Suppressor macrophage treated with lipopolysaccharide for 1 hour (primary cell): ENCODE measurements at places on chromosomes 7 and 10.

DNA sequence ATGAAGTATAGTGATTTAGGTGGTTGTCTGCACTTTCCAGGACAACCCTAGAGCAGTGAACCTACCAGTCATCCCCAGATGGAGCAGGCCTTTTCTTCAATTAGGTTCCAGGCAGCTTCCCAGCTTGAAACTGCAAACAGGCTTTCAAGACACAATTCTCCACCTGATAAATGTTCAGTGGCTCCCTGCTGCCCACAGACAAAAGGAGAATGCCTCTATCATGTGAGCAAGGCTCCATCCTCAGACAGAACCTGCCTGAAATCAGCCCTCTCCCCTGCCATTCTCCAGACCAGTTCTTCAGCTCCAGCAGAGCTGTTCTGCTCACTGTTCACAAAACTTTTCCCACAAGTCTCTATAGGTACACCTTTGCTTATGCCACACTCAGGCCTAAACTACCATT, 22.1 kb downstream of the RELN start:
- DNase-seq, result no peak

- DNase-seq, result no peak
Observed at GRCh38 chr7:85512790-85513189, 325.9 kb upstream of the SEMA3D start.

DNA sequence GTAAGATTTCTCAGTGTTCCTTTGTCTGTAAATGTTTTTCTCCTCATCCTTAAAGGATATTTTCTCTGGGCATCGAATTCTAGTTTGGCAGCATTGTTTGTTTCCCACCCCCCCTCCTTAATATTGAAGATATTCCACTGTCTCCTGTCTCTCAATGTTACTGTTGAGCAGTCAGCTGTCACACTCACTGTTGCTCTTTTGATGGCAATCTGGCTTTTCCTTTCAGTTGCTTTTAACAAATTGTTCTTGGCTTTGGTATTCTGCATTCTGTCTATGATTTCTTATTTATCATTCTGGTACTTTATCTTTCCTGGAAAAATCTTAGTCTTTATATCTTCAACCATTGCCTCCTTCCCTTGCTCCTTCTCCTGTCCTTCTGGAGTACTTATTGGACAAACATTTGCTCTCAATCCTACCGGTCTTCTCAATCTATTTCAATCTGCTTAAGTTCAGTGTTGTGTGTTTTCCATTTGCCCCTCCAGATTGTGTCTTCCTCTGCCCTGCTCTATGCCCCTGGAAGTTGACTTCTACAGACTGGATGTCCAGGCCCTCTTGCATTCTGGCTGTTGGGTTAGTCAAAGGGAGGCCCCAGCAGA, 9.3 kb upstream of the GTPBP4 start:
- no peak for DNase-seq

- no peak for DNase-seq
Observed at GRCh38 chr7:44439926-44440325, 50.5 kb downstream of the NUDCD3 start.

DNA sequence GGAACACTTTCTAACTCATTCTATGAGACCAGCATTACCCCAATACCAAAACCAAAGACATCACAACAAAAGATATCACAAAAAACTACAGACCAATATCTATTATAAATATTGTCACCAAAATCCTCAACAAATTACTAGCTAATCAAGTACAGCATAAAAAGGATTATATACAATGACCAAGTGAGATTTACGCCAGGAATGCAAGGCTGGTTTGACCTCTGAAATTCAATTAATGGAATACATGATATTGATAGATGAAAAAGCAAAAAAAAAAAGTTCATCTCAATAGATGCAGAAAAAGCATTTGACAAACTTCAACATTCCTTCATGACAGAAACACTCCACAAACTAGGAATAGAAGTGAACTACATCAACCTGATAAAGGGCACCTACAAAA, 175.3 kb downstream of the LCOR start:
- no peak for DNase-seq

- DNase-seq, result peak; percentile 87
Observed at GRCh38 chr7:28389504-28390395, 22.6 kb upstream of the CREB5 start.

- no peak for DNase-seq
Observed at GRCh38 chr7:155864991-155865690, 52.9 kb upstream of the SHH start.

GRCh38 chr7:131196803-131197202, 130.9 kb upstream of the MKLN1 start:
- no peak for DNase-seq

DNA sequence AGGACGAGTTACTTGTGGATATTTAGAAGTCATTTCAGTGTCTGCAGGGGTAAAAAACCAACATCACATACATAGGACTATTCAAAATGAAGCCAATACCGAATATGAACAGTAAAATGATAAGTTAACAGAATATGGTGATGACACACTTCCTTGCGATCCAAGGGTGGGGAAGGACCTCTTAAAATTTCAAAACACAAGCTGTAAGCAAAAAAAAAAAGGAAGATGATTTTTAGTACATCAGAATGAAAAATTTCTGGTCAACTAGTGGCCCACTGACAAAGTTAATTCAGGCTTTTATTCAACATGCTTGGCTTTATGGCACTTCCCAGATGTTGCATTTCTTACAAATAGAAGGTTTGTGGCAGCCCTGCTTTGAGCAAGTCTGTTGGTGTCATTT, 19.0 kb upstream of the GALNTL5 start:
- DNase-seq, result peak; percentile 80

DNA sequence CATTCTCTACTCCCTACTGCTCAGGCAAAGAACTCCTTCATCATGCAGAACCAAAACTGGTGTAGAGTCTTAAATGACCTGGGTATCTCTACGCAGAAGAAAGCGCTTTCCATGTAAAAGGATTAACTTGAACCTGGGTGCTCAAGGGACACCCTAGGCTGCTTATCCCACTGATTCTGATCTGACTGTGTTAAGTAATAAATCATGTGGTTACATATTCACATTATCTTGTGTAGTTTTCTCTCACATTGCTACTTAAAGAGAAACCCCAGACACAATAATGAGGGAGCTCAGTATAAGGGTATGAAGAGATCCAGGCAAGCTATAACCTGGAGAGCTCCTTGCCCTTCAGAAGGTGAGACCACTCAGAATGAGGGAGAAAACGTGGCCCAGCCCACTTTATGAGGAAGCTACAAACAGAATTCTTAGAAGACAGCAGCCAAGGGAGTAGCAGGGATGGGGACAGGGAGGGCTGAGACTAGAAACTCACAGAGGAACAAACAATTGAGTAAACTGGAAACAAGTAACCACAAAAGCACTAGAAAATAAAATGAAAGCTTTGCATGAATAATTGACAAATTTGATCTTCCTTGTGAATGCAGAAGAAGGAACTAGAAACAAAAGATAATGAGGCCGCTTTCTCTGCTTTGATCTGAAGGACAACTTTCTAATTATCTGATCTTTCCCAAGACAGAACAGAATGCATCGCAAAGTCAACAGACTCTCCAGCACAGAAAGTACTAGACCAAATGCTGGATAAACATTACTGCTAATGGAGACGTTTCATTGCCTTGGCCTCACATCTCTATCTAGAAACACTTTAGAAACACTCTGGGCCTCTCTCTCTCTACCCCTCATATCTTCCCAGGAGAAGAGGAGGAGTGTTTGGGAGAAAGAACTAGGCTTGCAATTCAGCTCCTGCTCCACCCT, 76.1 kb downstream of the LRRC17 start:
- DNase-seq, result no peak

GRCh38 chr7:130278860-130279259, 12.2 kb downstream of the CPA2 start:
- DNase-seq, result no peak

- no peak for DNase-seq
Observed at GRCh38 chr10:31063841-31064240, 32.2 kb upstream of the ZNF438 start.

DNA sequence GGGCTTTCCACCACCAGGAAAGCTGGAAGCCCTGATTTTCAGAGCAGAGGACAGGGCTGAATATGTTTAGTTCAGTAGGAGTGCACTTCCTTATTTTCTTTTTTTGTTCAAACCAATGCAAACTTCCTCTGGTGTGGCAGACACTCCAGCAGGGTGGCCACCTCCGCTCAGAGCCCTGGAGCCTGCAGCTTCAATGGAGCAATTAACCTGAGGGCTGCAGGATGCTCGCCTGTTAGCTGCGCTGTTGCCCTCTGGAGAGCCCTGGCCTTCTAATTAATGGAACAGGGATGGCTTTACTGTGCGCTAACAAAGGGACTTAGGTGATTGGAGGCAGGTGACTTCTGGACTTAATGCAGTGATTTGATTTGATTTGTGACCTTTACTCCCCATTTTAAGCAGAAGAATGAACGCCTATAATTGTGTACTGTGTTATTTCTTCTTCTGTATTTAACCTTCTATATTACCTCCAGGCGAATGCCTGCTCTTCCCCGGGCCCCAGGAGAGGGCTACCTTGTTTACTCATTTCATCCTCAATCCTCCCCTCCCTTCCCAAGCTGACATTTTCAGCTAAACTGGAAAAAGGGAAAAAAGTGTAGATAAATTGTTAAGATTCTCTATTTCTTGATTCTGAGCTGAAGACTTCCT, 123.0 kb upstream of the CTBP2 start:
- peak; percentile 22 for DNase-seq

DNA sequence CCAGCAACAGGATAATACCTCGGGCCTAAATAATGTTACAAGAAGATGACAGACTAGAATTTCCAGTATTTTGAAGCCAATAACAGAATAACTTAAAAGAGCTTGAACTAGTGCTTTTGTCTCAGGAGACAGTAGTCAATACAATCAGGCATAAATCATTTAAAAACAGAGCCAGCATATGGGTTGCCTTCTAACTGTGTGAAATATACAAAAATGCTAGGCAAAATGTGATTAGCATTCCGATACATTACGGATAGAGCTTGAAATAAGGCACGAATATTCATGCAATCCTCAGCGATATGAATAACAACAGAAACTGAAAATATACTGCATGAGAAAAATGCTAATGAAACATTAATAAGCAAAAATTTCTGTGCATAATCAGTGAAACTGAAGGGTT, 18.3 kb upstream of the PRKAR2B start:
- no peak for DNase-seq

DNA sequence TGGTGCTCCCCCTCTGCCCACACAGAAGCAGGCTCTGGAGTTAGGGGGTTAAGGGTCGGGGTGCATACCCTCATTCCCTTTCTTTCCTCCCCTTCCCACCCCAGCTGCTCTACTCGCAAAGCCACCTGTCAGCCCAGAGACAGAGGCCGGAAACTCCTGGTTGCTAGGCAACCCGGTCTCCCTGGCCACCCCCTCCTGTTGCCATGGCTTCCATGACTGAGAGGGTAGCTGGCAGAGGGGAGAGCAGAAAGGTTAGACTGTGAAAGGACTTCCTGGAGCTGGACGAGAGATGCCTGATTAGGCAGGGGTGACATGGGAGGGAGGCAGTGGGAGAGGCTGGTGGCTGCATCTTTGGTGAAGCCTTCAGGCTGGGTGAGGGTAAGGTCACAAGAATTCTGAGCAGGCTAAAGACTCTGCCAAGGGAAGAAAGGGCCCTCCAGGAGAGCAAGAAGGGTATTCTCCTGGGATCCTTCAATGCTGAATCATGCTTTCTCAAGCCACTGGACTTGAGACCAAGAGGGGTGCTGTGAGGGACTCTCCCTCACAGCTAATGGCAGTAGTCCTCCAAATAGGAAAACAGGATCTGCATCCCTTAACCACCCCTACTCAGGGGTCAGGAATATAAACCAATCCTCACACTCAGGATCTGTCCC, 5.4 kb downstream of the PSD start:
- no peak for DNase-seq

- no peak for DNase-seq
Observed at GRCh38 chr10:123194056-123194455, 39.9 kb downstream of the BUB3 start.

- peak; percentile 75 for DNase-seq
Observed at GRCh38 chr10:76649723-76650127, 987.9 kb downstream of the KCNMA1 start.

DNA sequence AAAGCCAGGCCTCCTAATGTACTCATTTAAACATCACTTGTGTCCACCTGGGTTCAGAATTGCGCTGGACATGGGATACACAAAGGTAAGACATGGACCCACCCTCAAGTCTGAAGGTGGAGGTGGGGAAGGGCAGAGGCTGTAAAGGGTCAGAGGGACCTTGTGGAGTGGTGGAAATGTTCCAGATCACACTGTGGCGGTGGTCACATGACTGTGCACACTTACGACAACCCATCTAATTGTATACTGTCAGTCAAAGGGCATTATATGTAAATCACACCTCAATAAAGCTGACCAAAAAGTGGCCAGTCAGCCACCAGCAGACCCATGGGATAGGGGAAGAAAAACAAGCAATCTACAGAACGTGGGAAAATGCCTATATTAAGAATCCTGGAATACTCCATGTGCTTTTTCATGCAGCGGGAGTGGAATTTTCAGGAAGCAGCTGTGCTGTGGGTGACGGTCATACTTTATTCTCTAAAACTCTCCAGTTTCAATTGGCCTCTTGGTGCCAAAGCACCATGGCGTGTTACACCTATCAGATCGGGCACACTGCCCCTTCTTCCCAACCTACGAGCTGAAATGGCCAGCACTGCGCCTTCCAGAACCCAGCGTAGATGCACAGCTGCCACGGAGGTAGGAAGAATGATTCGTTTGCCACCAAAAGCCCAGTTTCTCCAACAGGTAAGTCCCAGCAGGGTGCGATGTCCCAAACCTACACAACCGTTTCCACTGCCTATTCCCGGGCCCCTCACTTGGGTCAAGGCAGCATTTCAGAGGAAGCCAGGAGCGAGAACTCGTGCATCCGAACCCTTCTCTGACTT, 69.8 kb downstream of the PRKAG2 start:
- DNase-seq, result no peak

- DNase-seq, result peak; percentile 10
Observed at GRCh38 chr7:129553899-129554461, 51.6 kb downstream of the SMKR1 start.

DNA sequence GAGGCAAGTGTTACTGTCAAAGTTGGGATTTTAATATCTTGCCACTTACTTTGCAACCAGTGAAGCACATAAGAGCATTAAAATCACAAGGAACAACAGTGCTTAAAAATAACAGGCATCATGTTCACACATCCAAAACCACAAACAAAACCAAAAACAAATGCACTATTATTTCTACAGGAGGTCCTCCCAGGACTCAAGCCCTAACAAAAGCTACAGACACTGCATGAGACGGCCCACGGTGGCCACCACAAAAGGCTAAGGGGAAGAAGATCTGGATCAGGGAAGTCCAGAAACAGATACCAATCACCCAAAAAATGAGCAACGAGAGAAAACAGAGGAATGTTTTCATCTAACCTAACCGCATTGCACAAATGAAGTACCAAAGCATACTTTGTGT, 158.4 kb downstream of the ZMYND11 start:
- DNase-seq, result no peak

GRCh38 chr10:34024693-34025425, 690.4 kb upstream of the NRP1 start:
- peak; percentile 55 for DNase-seq

DNA sequence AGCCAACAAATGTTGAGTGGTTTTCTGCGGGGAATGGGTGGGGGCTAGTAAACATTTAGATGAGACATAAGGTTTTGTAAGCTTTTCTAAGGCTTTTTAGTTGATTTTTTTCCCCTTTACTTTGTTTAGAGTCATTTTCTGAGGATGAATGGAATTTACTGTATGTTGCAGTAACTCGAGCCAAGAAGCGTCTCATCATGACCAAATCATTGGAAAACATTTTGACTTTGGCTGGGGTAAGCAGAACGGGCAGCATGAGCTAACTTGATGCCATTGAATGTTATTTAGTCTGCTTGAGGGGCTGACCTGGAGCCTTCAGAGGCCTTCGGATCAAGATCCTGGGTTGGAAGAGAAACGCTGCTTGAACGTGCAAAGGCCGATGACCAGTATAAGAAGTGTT, 37.3 kb downstream of the FBH1 start:
- no peak for DNase-seq
